NCI-H2081 treated with DMSO at 0.1 percent for 48 hours (cell line): ENCODE measurements at places on chromosomes 13 and 19.

- no peak for DNase-seq
These were observed 223.2 kb downstream of the UQCRFS1 start for GRCh38 chr19:28989739-28990138.

DNA sequence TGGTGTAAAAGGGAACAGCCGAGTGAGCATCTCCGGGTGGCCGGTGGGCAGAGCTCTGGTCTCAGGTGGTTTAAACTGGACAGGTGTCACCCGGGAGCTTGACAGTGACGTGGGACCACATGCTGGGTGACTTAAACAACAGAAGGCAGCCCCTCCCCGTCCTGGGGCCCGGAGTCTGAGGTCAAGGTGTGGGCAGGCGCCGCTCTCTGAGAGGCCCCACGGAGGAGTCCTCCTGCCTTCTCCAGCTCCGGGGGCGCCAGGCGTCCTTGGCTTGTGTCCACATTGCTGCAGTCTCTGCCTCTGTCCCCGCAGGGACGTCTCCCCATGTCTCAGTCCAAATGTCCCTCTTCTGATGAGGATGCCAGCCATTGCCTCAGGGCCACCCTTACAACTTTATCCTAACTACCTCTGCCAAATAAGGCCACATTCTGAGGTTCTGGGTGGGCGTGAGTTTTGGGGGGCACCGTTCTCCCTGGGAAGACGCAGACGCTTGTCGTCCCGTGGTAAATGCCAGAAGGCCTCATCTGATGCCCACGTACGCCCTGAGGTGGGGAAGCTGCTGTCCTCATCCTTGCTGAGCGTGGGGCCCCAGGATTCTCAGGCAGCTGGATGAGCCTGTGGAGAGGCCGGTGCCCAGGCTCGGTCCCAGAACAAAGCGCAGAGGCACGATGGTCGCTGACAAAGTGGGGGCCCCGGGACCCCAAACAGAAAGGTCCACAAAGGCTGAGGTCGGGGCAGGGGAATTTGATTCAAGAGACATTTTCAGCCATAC lies 12.9 kb downstream of the GZMM start:
- DNase-seq: no peak

- no peak for DNase-seq
These were observed 451.8 kb downstream of the SUCLA2 start for GRCh38 chr13:47549219-47549752.

- no peak for DNase-seq
These were observed 153.8 kb upstream of the SOX1 start for GRCh38 chr13:111912991-111913760.

- peak; percentile 74 for DNase-seq
These were observed 22.6 kb downstream of the ZSWIM4 start for GRCh38 chr19:13817615-13818371.

GRCh38 chr19:11486661-11487503 lies 6.0 kb upstream of the ELAVL3 start:
- no peak for DNase-seq

DNA sequence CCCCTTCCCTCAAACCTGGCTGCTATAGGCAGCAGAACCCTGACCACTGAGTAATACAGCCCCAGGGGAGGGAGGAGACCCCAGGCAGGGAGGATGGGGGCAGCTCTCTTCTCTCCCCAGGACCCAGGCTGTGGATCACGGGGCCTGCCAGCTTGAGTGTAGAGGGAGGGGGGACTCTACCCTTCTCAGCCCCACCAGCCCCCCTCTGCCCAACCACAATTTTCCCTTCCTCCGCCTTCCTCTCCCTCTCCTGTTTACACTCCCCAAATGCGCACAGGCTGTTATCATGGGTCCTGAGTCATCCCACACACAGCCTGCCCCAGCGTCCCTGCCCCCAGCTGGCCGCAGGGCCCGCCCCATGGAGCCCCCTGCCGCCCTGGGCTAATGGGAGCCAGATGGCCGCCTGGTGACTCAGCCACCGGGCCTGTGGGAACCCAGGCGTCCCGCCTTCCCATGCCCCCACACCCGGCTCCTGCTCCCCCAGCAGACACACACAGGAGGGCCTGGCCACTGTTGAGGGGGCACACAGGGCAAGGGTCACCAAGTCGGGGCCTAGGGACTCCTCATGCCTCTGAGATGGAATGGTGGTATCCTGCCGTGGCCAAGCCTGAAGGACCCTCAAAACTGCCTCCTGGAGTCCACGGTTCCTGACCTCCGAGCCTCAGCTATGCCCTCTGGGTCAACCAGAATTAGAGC lies 13.6 kb downstream of the CCDC97 start:
- DNase-seq: no peak

GRCh38 chr13:75847588-75847987 lies 211.5 kb downstream of the LMO7 start:
- no peak for DNase-seq

DNA sequence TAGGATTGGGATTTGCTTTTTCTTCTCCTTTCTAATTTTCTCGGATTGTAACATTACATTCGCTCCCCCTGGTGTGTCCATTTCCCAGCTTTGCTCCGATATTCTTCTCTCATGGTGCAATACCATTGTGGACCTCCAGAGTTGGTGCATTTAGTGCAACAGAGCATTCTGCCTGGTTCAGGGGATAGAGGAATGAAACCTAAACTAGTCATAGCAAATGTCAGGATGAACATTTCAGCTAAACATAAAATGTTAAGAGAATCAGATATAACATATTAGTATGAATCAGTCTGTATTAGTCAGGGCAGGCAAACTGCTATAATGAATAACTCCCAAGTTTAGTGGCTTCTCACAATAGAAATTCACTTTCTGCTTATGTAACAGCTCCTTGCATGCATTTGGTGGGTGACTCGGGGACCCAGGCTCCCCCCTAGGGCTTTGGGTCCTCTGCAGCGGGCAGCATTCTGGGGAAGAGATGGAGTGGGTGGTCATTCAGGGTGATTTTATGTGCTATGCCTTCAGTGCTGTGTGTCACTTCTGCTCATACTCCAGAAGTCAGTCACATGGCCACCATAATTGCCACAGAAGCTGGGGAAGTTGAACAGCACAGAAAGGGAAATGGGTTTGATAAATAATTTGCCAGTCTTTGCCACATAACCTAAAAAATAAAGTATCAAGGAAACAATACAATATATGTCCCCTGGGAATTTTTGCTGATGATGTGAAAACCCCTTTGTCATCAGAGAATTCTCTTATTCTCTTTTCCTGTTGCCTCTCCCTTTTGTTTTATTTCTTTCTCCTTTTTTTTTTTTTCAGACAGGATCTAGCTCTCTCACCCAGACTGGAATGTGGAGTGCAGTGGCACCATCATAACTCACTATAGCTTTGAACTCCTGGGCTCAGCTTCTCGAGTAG lies 111.0 kb downstream of the HSPH1 start:
- DNase-seq: no peak

DNA sequence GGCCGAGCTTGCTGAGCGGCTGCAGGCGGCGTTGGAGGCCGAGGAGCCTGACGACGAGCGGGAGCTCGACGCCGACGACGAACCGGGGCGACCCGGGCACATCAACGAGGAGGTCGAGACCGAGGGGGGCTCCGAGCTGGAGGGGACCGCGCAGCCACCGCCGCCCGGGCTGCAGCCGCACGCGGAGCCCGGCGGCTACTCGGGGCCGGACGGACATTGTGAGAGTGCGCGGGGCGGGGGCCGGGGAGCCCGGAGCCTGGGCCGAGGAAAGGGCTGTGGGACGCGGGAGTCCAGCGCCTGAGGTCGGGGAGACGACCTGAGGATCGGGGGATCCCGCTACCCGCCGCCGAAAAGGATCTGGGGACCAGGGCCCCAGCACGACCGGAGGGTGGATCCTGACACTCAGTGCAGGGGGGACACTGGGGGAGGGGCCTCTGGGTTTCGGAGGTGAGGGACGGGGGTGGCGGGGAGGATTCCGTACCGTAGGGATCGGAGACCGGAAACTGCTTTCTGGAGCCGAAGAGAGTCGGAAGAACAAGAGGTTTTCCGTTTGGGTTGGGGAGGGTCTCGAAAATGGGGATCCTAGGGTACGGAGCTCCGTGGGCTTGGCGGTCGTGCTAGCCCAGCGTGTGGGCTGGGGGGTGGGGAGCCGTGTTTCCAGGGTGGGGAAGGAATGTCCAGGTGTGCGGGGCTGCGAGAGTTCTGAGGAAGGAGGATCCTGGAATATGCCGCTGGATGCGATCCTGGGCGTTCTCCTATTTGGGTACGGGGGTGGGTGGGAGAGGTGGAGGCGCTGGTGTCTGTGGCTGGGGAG lies 616 bp downstream of the HNRNPUL1 start:
- no peak for DNase-seq

DNA sequence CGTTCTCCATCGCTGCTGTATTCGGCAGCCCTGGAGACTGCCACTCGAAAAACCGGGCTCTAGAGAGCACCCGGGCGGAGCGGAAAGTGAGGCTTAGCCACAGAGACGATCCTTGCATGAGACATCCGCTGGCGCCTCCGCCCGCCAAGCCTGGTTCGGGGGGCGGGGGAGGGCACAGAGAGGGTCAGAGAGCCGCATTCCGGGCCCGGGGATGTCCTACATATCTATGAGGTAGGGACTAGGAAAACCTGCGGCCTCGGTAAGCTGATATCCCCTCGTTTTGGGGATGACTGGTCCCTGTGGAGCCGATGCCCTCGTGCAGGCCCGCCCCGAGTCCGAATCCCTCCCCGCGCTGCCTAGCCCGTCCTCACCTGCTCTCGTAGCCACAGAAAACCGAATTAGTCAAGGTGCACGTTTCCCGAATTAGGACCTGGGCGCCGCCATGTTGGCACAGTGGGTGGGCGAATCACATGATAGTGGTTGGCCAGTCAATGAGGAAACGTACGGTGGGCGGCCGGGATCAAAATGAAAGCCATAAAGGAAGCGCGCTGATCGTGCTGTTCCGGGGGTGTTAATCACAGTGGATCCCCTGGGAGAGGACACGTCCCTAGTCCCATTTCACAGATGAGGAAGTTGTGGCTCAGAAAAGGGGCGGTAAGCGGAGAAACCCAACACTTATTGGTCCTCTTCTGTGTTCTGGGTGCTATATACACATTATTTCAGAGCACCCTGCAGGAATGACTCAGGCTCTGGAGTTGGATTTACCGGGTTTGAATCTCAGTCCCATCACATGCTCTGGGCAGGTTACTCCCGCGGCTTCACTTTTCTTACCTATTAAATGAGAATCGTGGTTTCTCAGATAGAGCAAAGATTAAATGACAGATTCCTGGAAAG lies at the start of gene TRMT1:
Gene TRMT1, minus strand, starts transcription at position 459 of the 894 bp plus-strand sequence. Its CDS starts 341 bp downstream, at position 118.
- DNase-seq: peak; percentile 56

DNA sequence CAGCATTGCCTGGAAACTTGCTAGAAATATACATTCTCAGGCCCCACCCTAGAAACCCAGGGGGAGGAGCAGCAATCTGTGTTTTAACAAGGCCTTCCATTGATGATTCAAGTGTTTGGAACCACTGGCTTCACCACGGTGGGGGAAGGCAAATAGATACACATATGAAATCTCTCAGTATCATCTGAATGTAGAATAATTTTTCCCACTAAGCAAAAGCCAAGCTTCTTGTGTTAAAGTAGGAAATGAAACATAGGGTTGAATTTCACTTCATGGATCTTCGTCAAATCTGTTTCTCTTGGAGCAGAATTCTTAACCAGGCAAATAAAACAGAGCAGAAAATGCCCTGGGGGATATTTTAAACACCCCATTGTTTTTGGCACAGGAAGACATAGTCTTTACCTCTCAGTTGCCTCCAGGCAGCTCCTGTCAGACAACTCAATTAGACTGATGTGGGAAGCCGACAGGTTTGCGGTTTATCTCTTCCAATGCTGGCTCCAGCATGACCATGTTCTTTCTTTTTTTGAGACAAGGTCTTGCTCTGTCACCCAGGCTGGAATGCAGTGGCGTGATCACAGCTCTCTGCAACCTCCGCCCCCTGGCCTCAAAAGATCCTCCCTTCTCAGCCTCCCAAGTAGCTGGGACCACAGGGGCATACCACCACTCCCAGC lies 213.0 kb downstream of the FOXO1 start:
- no peak for DNase-seq

DNA sequence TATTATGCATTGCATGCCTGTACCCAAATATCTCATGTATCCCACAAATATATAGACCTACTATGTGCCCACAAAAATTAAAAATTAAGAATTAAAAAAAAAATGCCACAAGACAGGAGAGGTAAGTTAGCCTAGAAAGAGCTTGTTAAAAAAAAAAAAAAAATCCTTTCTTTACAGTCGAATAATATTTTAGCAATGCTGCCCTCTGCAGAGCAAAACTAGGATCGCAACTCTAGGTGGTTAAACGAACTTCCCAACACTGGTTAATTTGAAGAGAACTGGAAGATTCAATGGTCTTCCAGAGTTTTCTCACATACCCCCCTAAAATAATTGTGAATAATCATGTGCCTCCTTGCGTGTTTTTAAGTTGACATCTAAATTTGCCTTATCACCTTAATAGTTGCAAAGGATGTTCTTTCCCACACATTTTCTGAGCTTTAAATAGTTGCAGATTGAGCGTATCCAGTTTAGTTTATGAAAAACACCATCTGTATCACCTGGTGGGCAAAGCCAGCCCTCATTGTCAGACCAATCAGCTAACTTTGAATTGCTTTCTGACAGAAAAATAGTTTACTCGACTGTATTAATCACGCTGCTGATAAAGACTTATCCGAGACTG lies 47.4 kb upstream of the RCBTB2 start:
- no peak for DNase-seq

- no peak for DNase-seq
These were observed 104.7 kb upstream of the MBNL2 start for GRCh38 chr13:97117388-97117910.

- DNase-seq: no peak
These were observed 10.6 kb downstream of the SCGB2B2 start for GRCh38 chr19:34666200-34666957.

DNA sequence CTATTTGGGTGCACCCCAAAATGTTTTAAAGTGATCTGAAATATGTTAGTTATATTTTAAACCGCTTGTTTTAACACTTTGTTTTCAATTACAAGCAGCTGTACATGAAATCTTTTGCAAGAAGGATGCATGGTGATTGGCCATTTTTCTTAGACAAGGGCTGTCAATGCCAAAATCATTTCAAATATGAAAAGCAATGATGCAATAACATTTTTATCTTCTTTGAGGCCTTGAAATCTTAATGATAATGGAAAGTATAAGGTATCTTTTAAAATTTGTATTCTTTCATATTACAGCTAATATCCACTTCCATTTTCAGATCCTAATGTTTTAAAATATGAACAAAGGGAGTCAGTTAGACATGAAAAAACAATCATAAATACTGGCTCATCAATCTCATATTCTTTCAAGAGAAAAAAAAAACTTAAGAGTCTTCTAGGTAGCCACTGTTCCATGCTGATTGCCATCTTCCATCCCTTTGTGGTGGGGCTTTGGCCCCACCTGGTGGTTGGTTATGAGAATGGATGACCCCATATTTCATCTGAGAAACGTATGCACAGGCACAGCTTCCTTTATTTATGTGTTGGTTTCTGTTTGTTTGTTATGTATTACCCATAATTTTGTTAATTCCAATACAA lies 330.3 kb upstream of the MIR17HG start:
- DNase-seq: peak; percentile 26

DNA sequence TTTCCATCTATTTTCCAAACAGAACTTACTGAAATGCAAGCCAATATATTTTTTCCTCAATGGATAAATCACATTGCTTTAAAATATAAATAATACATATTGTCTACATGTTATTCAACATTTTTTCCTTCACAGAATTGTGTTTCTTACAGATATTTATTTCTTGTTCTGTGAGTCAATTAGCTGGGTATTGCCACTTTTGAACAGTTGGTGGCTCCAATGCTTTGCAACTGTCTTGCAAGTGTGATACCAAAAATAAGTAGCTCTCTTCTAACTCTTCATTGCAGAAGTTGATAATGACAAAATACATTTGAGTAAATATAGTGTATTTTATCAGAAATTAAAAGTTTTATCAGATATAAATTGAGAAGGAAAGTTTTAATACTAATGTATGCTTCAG lies 17.1 kb upstream of the GPC5 start:
- DNase-seq: no peak
